ENCODE measurements at places on chromosomes 13 and 19. TPM values are rescaled to one million over a fixed set of nuclear protein-coding genes. Genes with fewer than 3 reads are reported as not detected.

Gene RAB4B
- 28.2 TPM for total RNA-seq

Gene PRRG2
- total RNA-seq = 10.2 TPM

DNA sequence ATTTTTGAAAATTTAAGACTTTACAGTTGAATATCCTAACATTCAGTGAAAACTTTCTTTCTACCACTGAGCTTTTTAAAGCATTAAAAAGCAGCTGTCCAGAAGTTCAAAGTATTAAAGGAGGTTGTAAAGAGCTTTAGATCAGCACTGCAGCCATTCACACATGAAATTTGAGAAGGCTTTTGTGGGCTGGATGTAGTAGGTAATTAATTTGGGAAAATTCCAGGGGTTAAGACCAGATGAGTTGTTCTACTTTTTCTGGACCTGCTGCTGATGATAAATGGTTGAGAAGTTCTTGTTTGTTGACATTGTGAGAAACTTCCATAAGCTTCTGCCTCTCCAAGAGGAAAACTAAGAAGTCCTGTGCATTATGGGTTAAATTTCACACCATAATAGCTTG lies 1779.6 kb upstream of the PRR20A start:
- no peak for DNase-seq
- no peaks in the 10 kb centered on the region for H3K27me3 ChIP-seq
- H3K4me3 ChIP-seq = no peak overlapping the region

GRCh38 chr13:36887758-36888521 lies 32.1 kb downstream of the SMAD9 start:
- no peaks in the 10 kb centered on the region for H3K27me3 ChIP-seq
- no peak overlapping the region for H3K27ac ChIP-seq
- H3K4me1 ChIP-seq = no peaks in the 10 kb centered on the region
- DNase-seq = no peak

DNA sequence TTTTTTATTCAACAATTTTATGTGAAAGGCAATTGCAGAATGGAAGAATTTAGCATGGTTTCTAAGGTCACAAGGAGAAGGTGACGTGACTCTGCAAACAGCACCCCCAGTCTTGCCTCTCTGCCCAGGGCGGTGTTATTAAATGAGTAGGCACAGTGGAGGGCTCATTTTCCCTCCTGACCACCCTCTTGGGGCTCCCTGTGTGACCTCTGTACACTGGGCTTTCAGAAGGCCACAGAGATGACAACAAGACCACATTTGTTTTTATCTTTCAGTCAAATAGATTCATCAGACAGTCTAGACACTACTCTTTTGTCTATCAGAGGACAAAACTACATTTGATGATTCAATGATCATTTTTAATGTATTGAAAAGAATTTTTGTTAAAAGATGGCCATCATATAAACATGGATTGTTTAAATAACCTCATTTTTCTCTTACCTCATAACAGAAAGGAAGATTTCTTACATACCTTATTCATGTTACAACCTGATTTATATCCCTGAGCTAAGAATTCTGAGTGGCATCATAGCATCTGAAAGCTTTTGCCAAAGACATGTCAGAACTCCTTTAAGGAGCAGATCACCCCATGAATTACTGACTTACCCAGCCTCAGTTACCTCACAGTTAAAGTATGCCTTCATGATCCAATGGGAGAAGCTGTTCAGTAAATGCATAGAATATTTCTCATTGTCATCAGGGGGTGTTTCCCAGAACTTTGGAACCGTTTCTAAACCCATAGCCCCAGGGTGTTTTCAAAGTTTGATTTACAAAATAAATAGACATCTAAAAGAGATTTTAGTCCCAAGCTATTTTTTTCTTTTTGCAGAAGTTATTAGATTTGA lies 184.0 kb upstream of the RFC3 start:
- no peak overlapping the region for H3K27ac ChIP-seq
- no peaks in the 10 kb centered on the region for H3K4me1 ChIP-seq
- H3K36me3 ChIP-seq = no peaks in the 10 kb centered on the region
- no peak overlapping the region for H3K4me3 ChIP-seq
- DNase-seq = no peak

- no peaks in the 10 kb centered on the region for H3K36me3 ChIP-seq
- H3K27ac ChIP-seq = no peak overlapping the region
- H3K4me3 ChIP-seq = no peak overlapping the region
- H3K4me1 ChIP-seq = no peaks in the 10 kb centered on the region
- H3K27me3 ChIP-seq = peaks cover 98% of the 10 kb centered on the region
Observed at GRCh38 chr13:99987154-99988019, 5.8 kb downstream of the ZIC2 start.

Data from breast epithelium (tissue), 4 donors.